Lung (tissue), 17 donors: ENCODE measurements at places on chromosomes 12 and 14. TPM values are rescaled to one million over a fixed set of nuclear protein-coding genes. Genes with fewer than 3 reads are reported as not detected.

The BRAP gene
- 9.2 TPM for polyA plus RNA-seq

The GDF3 gene
- polyA plus RNA-seq: 0.35 TPM

The GDF11 gene
- polyA plus RNA-seq: 0.93 TPM

The AQP6 gene
- polyA plus RNA-seq: 0.03 TPM
